Endothelial cell of umbilical vein (primary cell): ENCODE measurements at places on chromosomes 3 and 15. TPM values are rescaled to one million over a fixed set of nuclear protein-coding genes. Genes with fewer than 3 reads are reported as not detected.

The DRD3 gene
- total RNA-seq: not detected in 2 replicates

The CSTA gene
- total RNA-seq: not detected in 2 replicates

The SPINK8 gene
- total RNA-seq: not detected in 2 replicates

The ABI3BP gene
- 55.9 and 78.1 TPM in 2 replicates for total RNA-seq

The DUOXA1 gene
- total RNA-seq: not detected in 2 replicates

The KIF9 gene
- 20.7 and 22.4 TPM in 2 replicates for total RNA-seq

The FAH gene
- total RNA-seq: 18.2 and 18.9 TPM in 2 replicates

The CNBP gene
- 197 and 205 TPM in 2 replicates for total RNA-seq

The GOLGA6D gene
- total RNA-seq: not detected in 2 replicates

The SAMD7 gene
- not detected in 2 replicates for total RNA-seq

The KBTBD12 gene
- not detected in 2 replicates for total RNA-seq

The GOLGA8J gene
- 0.35 TPM in 1 of 2 replicates, not detected in the other for total RNA-seq

The CASR gene
- not detected in 2 replicates for total RNA-seq

- DNase-seq: no peak
Observed at GRCh38 chr3:172087198-172087597, 47.8 kb downstream of the FNDC3B start.

DNA sequence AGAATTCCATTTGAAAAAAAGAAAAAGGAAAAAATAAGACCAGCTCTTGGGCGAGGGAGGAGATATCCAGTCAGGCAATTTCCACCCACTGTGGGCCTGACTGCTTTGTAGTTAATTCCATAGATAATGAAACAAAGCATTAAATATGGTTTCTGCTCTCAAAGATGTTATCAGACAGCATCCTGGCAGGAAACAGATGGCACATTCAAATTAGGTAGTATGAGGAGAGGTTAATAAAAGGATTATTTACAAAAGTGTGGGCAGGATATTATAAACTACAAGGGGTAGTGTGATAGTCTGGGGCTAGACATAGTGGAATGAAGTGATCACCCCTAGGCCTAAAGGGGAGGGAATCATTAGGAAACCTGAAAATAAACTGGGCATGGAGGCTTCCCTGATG lies 193.2 kb downstream of the CLSTN2 start:
- DNase-seq: peak; percentile 47

DNA sequence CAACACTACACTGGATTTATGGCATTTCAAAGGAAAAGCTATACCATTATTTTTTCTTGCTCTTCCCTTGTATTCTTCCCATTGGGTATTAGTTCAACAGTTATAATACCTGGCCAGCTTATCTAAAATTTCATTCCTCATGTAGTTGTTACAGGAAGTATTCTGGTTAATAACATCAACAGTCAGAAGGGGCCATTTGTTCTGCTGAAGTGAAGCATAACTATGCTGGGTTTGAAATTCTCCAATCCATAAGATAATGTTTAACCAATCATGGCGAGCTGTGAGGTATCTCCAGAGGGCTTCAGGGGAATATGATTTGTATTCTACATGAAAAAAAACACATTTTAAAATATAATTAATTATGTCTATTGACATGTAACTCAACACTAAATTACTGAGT lies 43.4 kb downstream of the SPG11 start:
- DNase-seq: no peak

DNA sequence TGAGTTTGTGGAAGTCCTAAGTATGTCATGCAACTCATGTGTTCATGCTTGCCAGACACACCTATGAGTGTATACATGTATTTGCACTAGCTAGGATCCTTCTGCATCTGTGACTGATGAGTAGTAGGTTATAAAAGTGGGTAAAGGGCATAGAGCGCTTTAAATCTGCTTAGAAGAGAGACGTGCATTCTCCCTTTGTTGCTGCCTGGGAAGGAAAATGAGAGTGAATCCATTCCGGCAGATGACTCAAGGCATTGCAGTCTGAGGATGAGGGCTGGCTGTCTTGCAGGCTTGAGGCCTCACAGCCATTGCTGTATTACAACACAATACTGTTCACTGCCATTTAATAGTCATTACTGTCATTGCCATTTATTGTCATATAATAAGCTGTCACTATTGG lies 120.8 kb upstream of the UMPS start:
- DNase-seq: no peak

DNA sequence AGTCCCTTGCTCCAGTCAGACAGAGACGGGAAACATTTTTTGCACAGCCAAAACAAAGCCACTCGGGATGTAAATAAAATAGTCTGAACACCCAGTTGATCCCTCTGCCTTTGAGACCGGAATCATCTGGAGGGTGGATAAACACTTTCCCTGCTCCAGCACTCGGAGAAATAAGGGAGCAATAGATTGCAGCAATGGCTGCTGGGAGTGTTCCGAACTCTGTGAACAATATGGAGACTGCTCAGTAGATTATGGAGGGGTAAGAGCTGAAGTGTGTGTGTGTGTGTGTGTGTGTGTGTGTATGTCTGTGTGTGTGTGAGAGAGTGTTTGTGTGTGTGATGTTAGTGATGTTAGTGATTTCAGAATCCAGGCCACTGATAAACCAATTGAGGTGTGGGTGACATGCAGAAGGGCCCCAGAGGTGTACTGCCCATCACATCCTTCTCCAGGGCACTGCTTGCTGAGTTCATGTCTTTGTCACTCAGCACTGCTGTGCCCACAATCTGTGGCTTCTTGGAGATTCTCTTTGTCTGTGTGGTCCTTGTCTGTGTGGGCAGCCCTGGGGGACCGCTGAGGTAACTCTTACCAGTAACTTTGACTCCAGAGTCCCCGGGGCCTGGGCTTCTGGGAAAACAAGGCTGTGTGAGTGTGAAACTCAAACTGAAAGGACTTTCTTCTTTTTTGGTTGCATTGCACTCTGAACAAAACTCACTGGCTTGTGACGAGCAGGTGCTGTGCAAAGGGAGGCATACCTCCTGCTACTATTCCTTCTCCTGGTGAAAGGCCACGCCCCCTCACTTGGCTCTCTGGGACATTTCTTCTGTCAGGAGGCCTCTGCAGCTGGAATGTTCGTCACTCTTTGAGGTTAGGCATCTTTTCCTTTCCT lies 23.0 kb downstream of the CRYGS start:
- DNase-seq: no peak

DNA sequence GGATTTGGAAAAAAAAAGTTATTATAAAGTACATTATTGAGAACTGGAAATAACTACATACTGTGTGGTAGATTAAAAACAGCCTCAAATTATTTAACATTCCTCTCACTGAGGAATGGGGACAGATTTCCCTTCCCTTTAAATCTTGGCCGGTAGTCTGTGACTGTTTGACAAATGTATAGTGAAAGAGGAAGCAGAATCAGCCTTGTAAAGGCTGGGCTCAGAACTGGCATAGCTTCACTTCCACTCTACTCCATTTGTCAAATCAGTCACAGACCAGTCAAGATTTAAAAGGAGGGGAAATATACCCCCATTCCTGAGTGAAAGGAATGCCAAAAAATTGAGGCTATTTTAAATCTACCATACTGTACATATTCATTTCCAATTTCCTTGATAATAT lies 18.2 kb upstream of the B4GALT4 start:
- no peak for DNase-seq

- DNase-seq: no peak
Observed at GRCh38 chr15:85329561-85330422, 50.6 kb upstream of the AKAP13 start.

DNA sequence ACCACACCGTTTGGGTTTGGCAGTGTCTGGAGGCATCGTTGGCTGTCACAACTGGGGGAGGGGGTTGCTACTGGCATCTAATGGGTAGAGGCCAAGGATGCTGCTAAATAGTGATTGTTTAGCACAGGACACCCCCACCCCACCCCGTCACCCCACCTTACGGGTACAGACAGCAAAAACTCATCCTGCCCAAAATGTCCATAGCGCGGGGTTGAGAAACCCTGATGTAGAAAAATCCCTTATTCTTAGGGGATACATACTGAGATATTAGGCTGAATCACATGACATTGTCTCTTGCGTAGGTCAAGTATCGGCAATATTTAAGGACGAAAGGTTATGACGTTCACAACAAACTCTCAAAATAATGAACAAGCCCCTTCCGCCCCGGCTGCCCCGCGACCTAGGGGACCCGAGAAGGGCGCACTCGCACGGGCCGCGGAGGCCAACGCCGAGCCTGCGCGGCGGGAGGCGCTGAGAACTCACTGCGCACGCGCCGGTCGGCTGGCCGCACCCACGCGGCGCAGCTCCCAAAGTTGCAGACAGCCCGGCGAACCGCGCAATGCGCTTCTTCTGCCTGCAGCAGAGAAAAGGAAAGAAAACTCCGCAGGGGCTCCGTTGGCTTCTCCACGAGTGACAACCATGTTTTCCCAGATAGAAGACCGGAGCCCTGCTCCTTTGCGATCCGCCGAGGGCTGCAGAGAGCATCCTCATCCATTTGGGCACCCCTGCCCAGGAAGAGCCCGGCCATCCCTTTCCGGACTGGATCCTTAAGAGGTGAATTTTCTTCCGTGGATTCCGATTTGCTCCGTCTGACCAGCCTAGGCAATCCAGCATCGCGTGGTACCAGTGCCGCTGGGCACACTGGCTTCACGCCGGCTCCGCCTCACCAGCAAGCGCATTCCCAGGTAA lies 136.8 kb upstream of the CCDC54 start:
- DNase-seq: peak; percentile 75

- DNase-seq: no peak
Observed at GRCh38 chr3:37050282-37050681, 57.0 kb downstream of the MLH1 start.

- DNase-seq: peak; percentile 67
Observed at GRCh38 chr3:87350367-87351199, 74.2 kb upstream of the POU1F1 start.

DNA sequence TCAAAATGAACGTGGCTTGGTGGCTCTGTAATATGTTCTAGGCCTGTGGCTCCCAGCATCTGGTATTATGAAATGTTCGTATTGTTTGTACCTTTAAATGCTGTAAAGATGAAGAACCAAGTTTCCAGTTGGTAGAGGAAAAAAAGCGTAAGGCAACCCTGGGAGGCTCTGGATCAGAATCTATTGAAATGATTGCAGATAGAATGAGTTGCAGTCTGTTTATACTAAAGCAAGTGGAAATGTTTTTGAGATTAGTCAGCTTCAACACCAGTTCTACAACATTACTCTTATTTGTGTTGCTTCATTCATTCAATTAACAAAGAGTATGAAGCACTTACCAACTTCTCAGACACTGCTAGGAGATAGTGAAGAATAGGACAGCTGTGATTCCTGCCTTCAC lies 5.3 kb downstream of the ARL6IP5 start:
- DNase-seq: peak; percentile 86

DNA sequence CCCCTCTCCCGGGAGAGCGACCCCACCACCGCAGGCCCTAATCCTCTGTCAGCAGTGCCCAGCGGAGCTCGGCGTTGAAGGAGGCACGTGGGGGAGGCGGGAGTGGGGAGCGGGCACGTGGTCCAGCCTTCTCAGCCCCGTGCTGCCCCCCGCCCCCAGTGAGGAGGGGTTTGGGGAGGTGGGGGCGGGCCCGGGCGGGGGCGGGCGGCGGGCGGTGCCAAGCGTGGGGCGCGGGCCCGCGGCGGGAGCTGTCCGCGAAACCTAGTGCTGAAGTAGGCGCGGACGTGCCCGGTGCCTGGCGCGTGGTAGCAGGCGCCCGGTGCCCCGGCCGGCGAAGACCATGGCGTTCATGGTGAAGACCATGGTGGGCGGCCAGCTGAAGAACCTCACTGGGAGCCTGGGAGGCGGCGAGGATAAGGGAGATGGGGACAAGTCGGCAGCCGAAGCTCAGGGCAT lies at the start of gene CPLX3:
Gene CPLX3 (plus strand): TSS at position 264 of the 456 bp plus-strand sequence. CDS start 77 bp downstream, at position 341.
- no peak for DNase-seq

- DNase-seq: no peak
Observed at GRCh38 chr3:94862703-94863102, 799.8 kb downstream of the NSUN3 start.

DNA sequence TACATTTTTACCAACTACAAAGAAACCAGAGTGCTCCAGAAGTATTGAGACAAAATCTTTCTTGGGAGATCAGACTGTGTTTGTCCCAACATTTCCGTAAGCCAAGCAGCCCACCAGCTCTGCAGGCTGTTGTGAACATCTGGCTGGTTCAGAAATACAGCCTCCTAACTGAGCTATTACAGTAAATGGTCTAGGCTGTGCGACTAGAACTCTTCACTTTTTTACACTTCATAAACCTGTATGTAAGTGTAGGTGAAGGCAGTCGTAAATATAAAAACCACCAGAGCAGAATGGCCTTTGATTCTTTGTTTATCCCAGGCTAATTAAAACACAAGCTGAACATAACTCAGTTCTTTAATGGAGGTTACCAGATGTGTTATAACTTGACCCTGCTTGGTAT lies 235.3 kb downstream of the ARRDC4 start:
- DNase-seq: no peak

GRCh38 chr3:52339612-52340011 lies 23.5 kb downstream of the DNAH1 start:
- peak; percentile 74 for DNase-seq

- DNase-seq: no peak
Observed at GRCh38 chr3:13234666-13235065, 161.4 kb upstream of the IQSEC1 start.

DNA sequence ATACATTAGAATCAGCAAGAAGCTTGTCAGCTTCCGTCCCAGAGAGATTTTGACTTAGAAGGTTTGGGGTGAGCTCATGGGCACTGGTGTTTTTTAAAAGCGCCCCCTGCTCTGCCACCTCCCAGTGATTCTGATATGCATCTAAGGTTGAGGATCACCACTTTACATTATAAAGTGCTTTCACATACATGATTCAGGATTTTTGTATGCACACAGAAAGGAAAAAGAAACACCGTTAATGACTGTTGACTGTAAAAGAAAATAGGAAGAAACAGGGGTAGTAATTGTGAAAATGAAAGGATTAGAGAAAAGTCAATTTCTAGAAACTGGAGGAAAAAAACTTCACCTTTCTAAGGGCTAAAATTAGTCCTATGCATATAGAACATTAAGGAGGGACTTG lies 104.9 kb upstream of the ZBED2 start:
- DNase-seq: no peak

DNA sequence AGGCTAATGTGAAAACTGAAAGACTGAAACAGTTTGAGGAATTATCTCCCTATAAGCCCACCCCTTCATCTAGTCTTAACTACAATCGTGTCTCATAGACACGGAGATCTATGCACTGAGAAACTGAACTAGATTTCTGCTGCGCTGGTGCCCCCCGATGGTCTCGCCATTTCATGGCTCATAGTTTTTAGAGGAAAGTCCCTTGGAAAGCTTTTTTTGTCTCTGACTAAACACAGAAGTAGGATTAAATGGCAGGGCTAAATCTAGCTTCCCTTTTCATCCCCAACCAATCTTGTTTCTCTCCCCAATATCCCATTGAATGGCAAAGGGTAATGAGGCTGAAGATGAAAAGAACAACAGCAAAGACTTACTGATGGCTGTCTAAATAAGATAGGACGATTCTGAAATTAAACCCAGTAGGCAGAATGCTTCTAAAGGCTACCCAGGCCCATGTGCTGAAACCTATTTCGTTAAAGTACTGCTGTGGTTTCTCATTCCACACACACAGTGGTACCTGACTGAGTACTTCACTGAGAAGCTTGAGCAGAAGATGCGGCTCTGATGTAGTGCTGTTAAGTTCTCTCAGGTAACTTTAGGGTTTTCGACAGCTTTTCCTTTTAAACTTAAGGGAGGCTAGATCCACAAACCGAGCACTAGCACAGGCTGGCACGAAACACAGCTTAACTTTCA lies 142.7 kb downstream of the GADL1 start:
- peak; percentile 78 for DNase-seq
